RPMI7951 (cell line): ENCODE measurements at places on chromosomes 5 and 9. TPM values are rescaled to one million over a fixed set of nuclear protein-coding genes. Genes with fewer than 3 reads are reported as not detected.

Gene TSLP
- total RNA-seq = not detected in 2 replicates

Gene ADCY2
- total RNA-seq = under 0.01 TPM in 1 of 2 replicates, not detected in the other

Gene C9orf85
- 10.8 and 16.6 TPM in 2 replicates for total RNA-seq

Gene NXNL2
- 1.1 and 1.4 TPM in 2 replicates for total RNA-seq

- DNase-seq = peak; percentile 49
These were observed 27.1 kb upstream of the BASP1 start for GRCh38 chr5:17190242-17190778.

GRCh38 chr9:14058325-14058688 lies 255.6 kb downstream of the NFIB start:
- no peak for DNase-seq
